ENCODE measurements at places on chromosomes 16 and 17.
A peak's percentile ranks its signal among the peaks of the same experiment; 100 is the strongest.

DNA sequence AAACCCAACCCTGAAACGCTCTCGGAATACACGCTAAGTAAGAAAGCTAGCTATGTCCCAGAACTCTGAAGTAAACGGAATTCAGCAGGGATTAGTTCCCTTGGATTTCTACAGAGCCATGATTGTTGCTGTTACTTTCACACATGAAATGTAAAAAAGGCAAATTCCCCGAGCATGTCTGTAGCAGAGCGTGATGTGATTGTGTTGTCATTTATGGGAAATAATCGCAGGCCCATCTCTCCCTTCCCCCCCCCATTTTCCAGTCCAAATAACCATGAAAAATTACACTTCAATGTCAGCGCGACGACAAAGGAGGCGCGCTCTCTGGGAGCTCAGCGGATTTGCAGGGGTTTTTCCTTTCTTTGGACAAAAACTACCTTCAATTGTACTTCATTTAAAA is 209.0 kb downstream of the ZFHX3 start:
- DNase-seq: no peak

DNA sequence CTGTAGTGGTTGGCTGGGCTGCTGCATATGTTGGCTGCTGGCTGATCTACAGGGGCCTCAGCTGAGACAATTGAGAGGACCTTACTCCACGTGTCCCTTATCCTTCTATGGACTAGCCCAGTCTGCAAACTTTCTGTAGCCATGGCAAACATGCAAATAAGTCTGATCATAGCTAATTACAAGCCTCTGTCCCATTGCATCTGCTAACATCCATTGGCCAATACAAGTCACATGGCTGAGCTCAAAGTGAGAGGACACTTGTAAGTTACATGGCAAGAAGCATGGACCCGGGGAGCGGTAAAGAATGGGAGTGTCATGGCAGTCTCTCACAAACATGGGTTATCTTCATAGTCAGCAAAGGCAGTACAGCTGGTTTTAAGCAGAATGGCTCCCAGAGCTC is 11.6 kb upstream of the IL4R start:
- DNase-seq: no peak

- DNase-seq: no peak
These were observed 140.8 kb downstream of the FTO start for GRCh38 chr16:53844804-53845203.

- no peak for DNase-seq
These were observed 87.1 kb downstream of the KCNJ12 start for GRCh38 chr17:21463204-21463661.

DNA sequence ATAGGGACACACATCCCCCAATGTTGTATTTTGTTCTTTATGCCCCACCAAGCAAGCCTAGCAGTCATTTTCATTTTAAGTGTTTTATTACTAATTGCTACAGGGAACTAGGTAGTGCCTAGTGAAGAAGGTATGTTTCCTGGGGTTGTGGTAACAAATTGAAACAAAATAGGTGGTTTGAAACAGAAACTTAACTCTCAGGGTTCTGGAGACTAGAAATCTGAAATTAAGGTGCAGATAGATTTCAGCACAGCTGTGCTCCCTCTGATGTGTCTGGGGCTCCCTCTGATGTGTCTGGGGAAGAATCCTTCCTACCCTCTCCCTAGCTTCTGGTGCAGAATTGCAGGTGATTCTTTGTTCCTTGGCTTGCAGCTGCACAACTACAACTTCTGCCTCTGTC is 390.1 kb downstream of the ZFHX3 start:
- DNase-seq: no peak

DNA sequence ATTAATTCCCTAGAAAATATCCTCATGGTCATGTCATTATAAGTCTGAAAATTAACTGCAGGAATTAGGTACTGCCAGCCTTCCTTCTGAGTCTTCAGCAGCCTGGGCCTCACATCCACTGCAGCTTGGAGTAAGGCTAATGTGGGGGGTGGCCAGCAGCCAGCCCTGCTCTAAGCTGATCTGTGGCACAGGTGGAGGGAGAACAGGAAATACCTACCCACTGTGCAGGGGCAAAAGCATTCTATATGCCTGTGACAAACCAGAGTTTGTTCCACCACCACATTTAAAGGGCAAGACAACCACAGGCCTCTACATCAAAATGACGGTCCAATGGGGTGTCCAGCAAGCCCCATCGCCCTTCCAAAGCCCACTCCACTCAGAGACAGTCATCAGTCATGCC is 9.4 kb downstream of the NPRL3 start:
- DNase-seq: no peak

GRCh38 chr17:2230877-2231276 is 72.7 kb downstream of the SMG6 start:
- DNase-seq: no peak

GRCh38 chr16:81582655-81583441 is 138.2 kb downstream of the CMIP start:
- DNase-seq: peak; percentile 58

- no peak for DNase-seq
These were observed 16.9 kb downstream of the SRCAP start for GRCh38 chr16:30715750-30716445.

- DNase-seq: peak; percentile 14
These were observed 23.0 kb upstream of the NSRP1 start for GRCh38 chr17:30093463-30094147.

GRCh38 chr16:59220011-59220410 is 485.9 kb upstream of the GOT2 start:
- DNase-seq: no peak

GRCh38 chr16:84790301-84790700 is 29.5 kb upstream of the CRISPLD2 start:
- no peak for DNase-seq

DNA sequence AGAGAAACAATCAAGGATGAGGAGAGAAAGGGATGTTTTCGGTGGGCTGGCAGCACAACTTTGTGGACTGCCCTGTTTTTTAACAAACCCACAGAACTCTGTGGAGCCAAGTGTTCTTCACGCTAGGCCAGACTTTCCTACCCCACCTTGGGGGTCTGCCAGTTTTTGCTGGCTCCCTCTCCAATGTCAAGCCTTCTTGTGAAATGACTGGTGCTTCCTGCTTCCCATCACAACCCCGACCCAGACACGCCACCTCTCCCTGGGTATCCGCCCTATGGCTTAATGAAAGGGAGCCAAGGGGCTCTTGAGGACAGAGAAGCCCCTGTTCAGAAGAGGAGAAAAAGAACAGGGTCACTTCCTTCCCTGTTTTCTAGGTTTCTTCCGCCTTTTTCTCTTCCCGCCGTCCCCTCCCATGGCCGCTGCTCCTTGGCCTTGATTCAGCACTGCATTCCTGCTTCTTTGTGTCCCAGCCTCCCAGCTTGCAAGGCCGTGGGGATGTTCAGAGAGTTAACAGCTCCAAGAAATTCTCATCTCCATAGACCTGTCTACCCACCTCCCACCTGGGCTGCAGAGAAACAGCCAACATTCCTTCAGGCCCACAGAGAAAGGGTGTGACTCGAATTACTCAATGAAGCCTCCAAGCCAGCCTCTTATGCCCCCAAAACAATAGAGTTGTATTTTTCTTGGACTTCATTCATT is 16.5 kb upstream of the SOX9 start:
- DNase-seq: peak; percentile 66

All from hypothalamus (tissue), 51 donors.